ENCODE measurements at places on chromosomes 6 and 20.

DNA sequence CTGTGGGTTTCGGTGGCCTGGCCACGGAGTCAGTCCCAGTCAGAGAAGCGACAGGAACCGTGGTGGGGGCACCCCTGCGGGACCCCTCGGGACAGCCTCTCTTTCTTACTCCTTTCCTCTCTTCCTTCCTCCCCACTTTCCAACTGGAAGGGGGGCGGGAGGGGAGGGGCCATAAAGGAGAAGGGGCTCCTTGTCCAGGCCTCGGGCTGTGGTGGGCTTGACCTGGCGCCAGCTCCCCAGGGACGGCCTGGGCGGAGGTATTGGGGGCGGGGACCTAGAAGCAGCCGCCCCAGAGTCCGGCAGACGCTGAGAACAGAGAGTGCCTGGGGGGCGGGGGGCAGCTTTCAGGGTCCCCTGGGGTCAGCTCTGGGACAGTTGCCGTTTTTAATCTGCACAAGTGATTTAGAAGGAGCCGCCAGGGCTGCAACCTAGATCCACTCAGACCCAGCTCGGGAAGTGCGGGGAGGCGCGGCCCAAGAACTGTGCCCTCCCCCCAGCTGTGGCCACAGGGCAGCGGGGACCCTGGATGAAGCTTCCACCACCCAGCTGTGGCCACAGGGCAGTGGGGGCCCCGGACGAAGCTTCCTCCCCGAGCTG is 6.4 kb upstream of the ABHD16B start:
- DNase-seq: no peak

DNA sequence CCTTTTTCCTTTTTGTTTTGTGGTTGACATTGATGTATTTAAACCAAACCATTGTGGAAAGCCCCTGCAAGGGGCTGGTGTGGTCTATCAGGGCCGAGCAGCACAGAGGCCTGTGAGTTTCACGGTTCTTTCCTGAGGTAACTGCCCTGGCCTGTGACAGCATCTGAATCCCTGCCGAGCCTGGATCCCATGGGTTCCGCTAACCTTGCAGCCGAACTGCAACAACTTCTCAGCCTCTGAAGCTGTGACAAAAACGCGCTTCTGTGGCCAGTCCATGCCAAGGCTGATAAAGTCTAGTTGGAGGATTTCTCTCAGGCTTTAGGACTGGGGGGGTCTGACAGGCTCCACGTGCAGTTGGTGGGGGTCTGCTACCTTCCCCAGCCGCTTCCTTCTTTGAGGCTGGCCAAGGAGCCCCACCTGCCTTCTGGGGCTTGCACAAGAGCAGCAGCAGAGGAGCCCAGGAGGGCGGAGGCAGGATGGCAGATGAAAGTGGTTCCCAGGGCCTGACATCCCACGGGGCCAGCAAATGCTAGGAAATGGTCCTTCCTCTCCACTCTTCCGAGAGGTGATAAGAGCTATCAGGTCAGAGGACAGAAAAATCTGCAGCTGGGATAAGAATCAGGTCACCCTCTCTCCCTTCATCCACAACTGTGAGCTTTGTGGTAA is 150.9 kb downstream of the PREX1 start:
- no peak for DNase-seq

- DNase-seq: peak; percentile 15
Observed at GRCh38 chr20:37516811-37517750, 4.0 kb upstream of the NNAT start.

DNA sequence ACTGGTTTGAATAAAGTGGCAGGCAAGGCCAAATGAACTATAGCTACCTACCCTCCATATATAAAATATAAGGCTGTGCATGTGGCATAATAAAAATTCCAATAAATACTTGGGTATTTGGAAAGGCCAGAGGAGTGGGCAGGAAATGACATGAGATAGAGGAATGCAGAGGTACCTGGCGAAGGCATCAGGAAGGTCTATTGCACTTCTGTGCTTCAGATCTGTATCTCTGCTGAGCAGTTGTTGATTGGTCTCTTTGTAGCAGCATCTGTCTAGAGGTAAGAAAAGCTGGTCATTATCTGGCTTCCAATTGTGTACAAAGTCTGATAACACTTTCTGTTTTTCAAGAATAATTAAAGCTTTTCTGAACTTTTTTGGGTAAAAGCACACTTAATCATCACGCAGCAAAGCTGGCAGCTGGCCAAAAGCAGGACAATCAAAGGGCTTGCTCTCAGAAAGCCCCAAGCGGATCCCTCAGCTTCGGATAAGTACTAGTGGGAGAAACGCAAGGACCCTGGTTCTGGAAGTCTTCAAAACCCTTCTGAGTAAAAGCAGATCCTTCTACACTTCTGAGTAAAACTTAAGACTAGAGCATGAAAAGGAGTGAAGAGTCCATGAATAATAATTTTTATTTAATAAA is 120.1 kb upstream of the TCF21 start:
- DNase-seq: no peak

- no peak for DNase-seq
Observed at GRCh38 chr6:106918115-106918514, 56.4 kb downstream of the CD24 start.

DNA sequence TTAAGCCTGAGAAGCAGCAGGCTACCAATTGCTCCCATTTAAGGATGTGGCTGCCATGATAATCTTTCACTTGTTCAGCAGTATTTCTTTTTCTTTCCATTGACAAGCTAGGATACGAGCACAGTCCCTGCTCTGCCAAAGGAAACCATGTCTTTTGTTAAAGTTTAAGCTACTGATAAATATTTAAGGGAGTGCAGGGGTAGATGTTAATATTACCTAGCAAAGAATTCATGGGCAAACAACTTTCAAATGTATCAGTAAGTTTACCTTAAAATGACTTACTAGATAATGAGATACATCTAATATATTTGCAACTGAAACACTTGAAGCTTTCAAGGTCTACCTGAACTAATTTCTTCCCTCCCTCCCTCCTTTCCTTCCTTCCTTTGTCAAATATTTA is 77.3 kb downstream of the OPN5 start:
- DNase-seq: no peak

- DNase-seq: no peak
Observed at GRCh38 chr6:158253248-158253647, 59.0 kb upstream of the TULP4 start.

- DNase-seq: no peak
Observed at GRCh38 chr20:38055294-38055693, 21.7 kb downstream of the RPRD1B start.

- no peak for DNase-seq
Observed at GRCh38 chr20:49185071-49185761, 2.9 kb downstream of the STAU1 start.

DNA sequence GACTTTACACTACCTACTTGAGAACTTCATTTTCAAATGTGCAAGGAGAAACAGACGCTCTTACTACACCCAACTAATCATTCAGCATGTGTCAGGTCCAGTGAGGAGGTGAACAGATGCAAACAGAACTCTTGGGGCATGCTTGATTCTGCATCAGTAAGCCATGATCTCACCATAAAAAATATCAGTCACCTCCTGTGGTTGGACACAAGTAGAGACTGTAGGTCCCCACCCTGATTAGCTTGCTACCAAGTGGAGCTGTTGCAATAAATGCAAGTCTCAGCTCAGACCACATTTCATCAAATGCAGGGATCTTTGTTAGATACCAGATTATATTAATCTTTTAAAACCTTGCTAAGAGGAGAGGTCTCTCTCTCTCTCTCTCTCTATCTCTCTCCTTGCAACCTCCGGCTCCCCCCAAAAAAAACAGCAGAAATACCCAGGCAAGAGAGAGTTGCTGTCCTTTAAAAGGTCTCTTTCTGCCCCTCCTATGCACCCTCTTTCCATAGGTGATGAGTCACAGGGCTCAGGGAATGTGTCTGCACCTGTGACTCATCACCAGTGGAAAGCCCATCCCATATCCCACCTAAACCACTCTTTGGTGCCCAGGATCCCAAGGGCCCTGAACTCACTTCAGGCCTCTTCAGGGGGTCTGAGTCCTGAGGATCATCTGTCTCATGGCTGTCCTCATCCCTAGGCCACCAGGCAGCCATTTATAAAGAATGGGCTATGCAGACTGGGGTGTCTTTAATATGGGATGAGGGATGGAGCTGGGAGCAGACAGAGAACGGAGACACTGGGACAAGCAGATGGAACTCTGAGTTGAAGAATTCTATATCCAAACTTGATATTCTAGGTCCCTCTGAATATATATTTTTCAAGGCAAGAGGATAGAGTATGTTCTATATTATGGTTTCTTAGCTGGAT is 154.5 kb downstream of the QRSL1 start:
- DNase-seq: no peak

DNA sequence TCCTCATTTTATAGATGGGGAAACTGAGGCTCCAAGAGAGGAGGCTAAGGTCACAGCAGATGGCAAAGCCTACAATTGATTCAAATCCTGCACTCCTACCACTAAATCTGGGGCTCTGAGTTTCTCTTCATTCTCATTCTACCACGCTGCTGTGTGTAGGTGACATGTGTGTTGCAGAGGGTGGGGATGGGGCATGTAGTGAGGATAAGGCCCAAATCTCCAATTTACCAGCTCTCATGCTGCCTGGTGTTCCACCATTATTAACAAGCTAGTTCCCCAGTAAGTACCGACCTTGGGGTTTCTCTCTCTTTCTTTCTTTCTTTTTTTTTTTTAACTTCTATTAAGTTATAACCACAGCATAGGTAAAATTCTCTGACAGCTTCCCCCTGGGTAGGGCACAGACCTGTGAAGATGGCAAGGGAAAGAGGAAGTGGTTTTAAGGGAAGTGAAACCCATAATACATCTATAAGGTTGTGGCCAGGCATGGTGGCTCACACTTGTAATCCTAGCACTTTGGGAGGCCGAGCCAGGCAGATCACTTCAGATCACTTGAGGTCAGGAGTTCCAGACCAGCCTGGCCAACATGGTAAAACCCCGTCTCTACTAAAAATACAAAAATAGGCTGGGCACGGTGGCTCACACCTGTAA is 13.0 kb upstream of the MATN4 start:
- DNase-seq: no peak

- no peak for DNase-seq
Observed at GRCh38 chr6:54094293-54094692, 16.9 kb upstream of the MLIP start.

DNA sequence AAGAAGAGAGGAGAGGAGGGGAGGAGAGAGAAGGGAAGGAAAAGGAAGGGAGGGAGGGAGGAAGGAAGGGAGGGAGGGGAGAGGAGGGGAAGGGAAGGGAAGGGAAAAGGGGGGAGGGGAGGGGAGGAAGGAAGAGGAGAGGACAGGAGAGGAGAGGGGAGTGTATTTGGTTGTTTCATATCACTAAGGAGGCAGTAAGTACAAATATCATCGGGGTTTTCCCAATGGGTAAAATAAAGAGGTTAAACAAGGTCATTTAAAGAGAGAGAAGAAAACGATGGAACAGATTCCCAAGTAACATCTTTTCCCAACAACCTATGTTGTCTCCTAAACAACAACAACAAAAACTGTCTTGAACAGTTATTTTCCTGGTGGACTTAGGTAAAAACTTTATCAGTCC is 43.6 kb downstream of the MBOAT1 start:
- DNase-seq: no peak

DNA sequence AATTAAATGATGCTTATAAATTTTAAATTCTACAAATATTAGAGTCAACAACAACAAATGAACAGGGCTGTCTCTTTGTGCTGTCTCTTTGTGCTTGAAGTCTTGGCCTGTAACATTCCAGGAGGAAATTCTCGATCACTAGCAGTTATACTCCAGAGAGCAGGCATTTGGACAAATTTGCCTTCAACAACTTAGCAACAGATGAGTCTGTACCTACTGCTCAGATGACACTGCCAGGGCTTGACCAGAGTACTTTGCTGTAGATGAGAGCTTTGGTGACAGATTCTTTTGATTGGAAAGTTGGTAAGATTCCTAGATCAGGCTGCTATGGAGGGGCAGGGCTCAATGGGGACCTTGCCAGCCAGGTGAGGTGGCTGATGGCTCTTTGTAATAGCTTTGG is 217.2 kb downstream of the GRM1 start:
- no peak for DNase-seq

DNA sequence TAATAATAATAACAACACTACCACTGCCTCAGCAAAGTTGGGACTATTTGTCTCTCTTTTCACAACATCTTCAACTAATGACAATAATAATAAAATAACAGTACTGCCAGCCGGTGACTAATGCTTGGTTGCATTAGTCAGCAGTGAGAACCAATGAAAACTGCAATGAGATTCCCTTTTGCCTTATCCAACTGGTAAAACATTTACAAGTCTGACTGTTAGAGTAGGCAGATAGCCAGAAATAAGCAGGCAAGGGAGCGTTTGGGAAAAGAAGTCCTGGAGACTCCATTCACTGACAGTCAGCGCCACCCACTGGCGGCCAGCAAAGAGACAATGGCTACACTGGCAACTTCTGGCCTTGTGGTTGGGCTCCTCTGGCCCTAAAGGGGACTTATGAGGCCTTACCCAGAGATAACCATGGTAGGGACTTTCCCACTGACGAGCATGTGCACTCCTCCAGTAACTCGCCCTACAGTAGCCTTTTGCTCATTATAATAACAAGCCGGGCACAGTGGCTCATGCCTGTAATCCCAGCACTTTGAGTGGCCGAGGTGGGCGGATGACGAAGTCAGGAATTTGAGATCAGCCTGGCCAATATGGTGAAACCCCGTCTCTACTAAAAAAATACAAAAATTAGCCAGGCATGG is 3.4 kb upstream of the NSFL1C start:
- no peak for DNase-seq

DNA sequence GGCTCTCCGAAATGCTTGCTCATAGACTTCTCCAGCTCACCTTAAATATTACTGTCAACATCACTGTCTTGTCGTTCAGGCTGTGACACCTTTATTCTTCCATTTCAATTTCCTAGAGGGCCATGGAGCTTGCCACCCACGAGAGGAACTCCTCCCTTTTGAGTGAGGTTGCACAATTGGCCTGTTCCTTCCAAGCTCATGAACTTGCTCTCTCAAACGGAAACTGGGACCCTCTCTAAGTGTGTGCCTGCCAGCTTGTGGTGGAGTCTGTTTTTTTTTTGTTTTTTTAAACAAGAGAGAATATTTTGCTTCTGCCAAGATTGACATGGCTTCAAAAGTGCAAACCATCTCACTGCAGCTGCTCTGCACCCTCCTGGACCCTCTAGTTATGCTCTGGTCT is 19.3 kb upstream of the IYD start:
- no peak for DNase-seq

GRCh38 chr20:44057698-44058675 is 129.0 kb downstream of the JPH2 start:
- no peak for DNase-seq

GRCh38 chr20:56628015-56628872 is 862 bp upstream of the TFAP2C start:
- DNase-seq: peak; percentile 55
